ENCODE measurements at places on chromosomes 12 and 14.

DNA sequence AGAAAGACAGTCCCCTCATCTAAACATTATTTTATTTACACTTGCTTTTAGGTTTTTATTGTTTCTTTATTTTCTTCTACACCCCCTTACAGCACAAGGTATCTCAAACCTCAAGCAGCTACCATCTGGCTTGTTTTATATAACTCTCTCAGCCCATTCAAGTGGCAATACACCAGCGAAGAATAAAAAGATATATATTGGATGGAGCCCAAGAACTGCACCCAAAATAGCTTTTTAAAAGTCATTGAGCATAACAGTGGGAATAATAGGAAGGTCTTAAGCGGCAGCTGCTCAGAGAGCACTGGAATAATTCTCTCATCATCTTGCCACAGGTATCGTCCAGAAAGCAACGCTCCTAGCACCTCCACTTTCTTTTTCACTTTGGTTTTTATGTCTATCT, 322.5 kb downstream of the SYT1 start:
- DNase-seq, result no peak

GRCh38 chr12:9404469-9405260, 196.5 kb upstream of the PZP start:
- DNase-seq, result no peak

- no peak for DNase-seq
Measured at GRCh38 chr12:117907108-117907689, 61.6 kb downstream of the KSR2 start.

DNA sequence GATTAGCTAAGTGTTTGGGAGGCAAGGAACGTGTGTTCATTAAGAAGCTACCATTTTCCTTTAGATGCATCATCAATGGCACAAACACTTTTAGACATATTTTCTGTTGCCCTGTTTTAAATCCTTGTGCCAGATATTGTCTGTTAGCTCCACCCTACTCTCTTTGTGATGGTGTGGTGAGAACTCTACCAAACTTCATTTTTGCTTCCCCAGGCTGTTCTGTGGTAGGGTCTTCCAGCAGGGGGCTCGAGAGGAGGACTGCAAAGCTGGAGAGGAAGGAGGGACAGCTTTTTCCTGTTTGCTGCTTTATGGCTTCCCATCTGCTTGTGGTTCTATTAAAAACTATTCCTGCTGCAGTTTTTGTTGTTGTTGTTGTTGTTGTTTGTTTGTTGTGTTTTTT, 23.8 kb upstream of the STRAP start:
- no peak for DNase-seq

GRCh38 chr12:117209626-117210025, 19.4 kb upstream of the FBXO21 start:
- no peak for DNase-seq

DNA sequence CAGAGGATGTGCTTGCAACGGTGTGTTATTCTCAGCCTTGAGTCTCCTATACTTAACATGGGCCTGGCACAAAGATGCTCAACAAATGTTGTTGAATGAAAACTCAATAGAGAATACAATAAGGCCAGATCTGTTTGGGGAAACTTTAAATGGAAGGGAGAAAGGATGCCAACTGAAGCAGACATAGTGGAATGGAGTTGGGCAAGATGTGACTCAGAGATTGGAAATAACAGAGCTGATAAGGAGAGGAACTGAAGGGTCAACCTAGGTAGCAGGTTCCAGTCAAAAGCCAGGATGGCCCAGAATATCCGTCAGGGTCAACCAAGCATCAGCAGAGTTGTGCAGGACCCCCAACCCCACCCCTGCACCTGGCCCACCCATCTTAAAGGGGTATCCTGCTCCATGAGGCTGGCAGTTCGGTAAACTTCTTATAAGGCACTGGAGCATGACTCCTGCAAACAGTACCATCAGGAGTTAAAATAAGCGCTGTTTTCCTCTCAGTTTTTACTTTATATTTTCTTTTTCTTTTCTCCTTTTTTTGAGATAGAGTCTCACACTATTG, 1.1 kb upstream of the BCDIN3D start:
- DNase-seq, result peak; percentile 60

DNA sequence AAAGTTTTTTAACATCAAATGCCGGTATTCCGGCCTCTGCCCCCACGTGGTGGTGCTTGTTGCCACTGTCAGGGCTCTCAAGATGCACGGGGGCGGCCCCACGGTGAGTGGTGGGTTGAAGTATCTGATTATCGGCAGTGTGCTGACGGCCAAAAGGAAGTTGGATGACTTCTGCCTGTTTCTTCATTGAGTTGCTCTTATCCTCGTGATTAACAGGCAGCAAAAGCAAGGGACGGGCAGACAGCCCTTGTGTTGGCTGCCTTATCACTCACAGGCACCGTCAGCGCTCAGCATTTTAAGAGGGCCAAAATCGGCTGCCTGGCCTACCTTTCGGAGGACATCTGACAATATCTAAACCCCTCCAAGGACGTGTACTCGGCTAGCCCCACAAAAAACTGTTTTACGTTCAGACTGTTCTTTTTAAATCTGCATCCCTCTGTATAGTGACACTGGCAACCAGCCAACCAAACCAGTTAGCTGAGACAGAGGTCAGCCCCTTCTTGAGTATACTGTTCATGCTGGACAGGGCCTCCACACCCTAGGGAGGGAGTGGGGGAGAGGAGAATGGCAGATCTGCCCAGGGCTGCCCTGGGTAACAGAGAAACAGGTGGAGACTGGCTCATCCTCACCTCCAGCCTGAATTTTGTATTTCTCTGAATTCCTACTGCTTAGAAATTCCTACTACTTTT, 22.9 kb upstream of the AKAP5 start:
- DNase-seq, result no peak

DNA sequence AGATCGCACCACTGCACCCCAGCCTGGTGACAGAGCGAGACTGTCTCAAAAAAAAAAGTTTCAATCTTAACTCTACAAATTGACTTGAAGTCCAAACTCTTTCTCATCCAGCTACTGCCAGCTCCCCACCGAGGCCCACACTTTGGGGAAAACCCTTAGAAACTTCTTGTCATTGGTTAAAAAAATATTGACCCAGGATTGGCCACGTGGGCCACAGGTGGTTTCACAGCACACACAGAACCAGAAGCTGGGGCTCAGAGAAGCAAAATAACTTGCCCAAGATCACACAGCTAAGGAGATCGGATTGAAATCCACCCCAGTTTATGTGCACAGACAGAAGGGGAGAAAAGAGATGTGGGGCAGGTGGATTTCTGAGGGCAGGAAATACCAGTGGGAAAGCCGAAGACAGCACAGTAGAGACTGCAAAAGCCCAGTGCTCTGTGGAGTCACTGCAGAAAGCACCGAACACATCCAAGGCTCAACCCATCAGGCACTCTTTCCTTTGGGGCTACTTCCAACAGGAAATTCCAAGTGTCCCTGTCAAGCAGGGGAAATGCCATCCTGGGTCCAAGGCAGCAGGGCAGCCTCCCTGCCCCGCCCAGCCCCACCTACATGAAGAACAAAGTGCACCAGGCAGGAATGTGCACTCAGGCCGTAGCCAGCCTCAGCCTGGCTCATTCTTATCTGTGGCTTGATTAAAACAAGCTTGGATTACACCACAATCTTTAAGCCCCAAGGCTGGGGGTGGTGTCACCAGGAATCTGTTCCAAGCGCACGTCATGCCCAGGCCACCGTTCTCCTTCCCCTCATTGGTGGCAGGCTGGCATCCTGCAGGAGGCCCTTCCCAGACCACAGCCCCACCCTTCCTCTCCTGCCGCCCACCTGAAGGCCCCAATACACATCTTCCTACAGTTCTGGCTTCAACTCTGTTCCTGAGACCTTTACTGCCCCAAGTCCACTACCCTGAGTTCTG, 72.5 kb downstream of the ITPK1 start:
- peak; percentile 91 for DNase-seq

GRCh38 chr12:89970722-89971121, 262.1 kb upstream of the ATP2B1 start:
- DNase-seq, result no peak

GRCh38 chr12:7114008-7114407, 5.0 kb upstream of the C1RL start:
- DNase-seq, result no peak

- no peak for DNase-seq
Measured at GRCh38 chr12:2008677-2009076, 4.4 kb upstream of the DCP1B start.

GRCh38 chr12:8960176-8960575, 10.7 kb upstream of the M6PR start:
- DNase-seq, result no peak

DNA sequence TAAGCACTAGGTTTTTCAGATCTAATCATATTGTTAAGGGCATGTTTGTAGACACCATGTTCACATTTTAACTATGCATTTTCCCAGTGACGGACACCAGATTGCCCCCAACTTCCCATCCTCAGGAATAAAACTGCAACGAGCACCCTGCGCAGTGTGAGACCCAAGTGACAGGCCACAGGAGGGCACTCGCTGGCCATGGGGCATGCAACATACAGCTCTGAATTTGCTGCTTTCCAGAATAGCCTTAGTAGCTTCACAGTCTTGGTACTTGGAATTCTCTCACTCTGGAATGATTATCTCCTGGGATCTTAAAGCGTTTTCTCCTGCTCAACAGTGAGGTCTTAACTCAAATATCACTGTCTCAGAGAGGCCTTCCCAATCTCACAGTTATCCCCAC, 972 bp upstream of the DDX47 start:
- DNase-seq, result no peak

DNA sequence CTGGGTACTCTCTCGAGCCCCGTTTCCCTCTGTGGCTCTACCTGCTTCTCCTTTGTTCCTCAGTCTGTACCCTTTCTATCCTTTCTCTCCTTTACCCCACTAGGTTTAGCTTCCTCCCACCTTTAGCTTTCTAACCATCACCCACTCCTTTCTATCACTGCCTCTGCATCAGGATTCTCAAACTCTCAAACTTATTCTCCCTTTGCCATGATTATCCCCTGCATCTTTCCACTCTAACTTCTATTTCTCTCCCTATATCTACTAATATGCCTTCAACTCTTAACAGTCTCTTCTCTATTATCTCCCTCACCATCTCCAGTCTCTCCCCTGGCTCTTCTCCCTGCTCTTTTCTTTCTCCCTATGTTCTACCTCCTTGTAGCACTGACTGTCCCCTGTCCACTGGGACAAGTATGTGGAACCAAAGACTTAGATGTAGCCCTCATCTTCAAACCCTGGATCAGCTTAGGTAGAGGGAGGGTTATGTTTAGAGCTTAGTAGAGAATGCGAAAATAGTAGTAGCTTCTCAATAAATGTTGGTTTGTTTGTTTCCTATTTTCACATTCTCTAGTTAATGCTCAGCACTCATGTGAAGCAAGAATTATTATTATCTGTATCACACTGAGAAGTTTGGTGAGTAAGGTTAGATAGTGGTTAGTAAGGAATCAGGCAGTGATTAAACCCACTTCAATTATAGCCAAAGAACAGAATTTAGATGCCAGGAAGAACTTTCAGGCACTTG, 3.4 kb downstream of the GDF11 start:
- DNase-seq, result no peak

DNA sequence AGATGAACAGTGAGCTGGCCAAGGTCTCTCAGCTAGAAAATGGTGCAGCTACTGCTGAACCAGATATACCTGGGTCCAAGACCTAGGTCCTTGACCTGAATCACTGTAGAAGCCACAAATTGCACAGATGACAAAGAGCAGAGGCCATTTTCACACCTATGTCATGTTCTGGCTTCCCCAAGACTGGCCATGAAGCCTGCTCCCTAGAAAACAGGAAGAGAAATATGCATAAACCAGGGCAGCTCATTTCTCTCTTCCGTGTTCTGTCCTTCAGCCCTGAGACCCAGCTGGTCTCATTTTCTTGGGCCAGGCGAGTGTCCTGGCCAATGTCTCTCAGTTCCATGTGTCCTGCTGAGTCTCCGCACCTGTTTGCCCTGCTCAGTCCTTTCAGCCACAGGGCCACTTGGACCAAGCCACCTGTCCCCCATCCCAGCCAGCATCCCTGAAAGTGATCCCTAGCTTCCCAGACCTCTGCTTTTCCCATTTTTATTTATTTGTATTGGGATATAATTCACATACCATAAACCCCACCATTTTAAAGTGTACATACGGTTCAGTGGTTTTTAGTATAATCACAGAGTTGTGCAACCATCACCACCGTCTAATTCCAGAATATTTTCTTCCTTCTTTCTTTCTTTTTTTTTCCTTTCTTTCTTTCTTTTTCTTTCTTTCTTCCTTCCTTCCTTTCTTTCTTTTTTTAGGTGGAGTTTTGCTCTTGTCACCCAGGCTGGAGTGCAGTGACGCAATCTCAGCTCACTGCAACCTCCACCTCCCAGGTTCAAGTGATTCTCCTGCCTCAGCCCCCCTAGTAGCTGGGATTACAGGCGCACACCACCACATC, 27.0 kb downstream of the P2RX7 start:
- DNase-seq, result no peak

All from coronary artery (tissue), 2 donors.